ENCODE measurements at places on chromosomes 7 and 10.
A peak's percentile ranks its signal among the peaks of the same experiment; 100 is the strongest.

GRCh38 chr7:144780071-144780608, 55.7 kb downstream of the TPK1 start:
- DNase-seq = no peak

GRCh38 chr10:45376371-45376801, 2.4 kb downstream of the ALOX5 start:
- DNase-seq = no peak

- DNase-seq = no peak
Measured at GRCh38 chr7:53001221-53001620, 34.2 kb upstream of the POM121L12 start.

- DNase-seq = peak; percentile 80
Measured at GRCh38 chr7:127252778-127253280, at the start of gene GRM8. Gene GRM8, minus strand, starts transcription at chr7:127252941.

DNA sequence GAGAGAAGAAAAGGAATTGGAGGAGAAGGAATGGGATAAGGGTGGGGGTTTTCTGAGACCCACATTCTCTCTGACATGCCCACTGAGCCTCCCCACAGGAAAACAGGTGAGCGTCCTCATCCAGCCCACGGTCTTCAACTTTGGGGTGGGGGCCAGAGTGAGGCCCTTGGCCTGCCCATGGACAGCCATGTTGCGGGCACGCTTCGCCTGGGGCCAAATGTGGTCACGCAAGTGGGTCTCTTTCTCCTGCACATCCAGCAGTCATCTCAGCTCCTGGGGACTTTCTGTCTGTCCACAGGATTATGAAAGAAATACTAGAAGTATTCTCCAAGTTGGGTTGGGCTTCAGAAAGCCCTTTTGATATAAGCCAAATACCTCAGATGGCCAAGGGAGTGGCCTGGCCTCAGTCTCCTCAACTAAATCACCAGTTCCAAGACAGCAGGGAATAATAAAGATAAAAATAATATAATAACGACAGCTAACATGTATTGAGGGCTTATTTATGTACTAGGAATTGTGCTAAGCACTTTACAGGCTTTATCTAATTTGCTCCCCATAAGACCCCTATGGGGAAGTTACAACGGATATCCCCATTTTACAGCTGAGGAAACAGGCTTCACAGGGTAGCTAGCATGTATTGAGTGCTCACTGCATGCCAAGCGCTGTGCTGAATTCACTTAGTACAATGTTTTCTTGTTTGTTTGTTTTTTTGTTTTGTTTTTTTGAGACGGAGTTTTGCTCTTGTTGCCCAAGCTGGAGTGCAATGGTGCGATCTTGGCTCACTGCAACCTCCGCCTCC, 57.2 kb upstream of the LBX1 start:
- DNase-seq = no peak

- DNase-seq = no peak
Measured at GRCh38 chr7:73350306-73351068, 22.5 kb downstream of the FKBP6 start.
